Neural progenitor cell (in vitro differentiated cells): ENCODE measurements at places on chromosomes 3 and 15. TPM values are rescaled to one million over a fixed set of nuclear protein-coding genes. Genes with fewer than 3 reads are reported as not detected.

- DNase-seq = no peak
Measured at GRCh38 chr3:186680869-186681268, 15.1 kb downstream of the HRG start.

GRCh38 chr15:96035091-96035490 lies 295.4 kb upstream of the NR2F2 start:
- DNase-seq = no peak

GRCh38 chr15:60528530-60528929 lies 49.6 kb upstream of the ICE2 start:
- DNase-seq = no peak

The SLC28A2 gene
- total RNA-seq = not detected in 2 replicates

DNA sequence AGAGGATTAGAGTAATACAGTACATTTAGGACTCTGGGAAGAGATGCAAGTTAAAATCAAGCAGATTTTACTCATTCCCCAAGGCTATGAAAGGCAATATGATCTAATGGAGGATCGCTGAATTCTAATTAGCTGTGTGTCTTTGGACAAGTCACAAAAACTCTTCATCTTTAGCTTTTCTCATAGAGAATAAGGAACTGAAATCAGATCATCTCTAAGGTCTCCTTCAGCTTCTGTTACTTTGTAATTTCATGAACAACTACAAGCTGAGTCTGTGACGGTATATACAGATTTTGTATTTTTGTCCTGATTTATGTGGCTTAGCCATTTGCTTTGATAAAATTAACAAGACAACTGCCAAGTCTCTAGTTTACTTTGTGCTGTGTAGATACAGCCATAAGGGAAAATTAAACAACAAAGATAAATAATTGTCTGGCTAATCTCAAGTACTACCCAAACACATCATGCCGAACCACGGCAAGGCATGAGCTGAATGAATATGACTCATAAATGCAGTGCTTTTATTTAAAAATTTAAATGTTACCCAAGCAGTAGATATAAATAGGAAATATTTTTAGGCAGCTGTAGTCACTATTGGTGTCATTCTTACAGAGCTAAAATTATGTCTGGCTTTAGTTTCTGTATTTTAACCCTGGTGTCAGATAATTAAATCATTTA lies 81.5 kb downstream of the GAP43 start:
- DNase-seq = no peak

The XYLB gene
- 2.1 and 6.9 TPM in 2 replicates for total RNA-seq

The TM4SF18 gene
- not detected in 2 replicates for total RNA-seq

GRCh38 chr3:185693985-185694653 lies 108.0 kb downstream of the SENP2 start:
- DNase-seq = no peak

The SRGAP3 gene
- total RNA-seq = 35.7 and 59.3 TPM in 2 replicates

DNA sequence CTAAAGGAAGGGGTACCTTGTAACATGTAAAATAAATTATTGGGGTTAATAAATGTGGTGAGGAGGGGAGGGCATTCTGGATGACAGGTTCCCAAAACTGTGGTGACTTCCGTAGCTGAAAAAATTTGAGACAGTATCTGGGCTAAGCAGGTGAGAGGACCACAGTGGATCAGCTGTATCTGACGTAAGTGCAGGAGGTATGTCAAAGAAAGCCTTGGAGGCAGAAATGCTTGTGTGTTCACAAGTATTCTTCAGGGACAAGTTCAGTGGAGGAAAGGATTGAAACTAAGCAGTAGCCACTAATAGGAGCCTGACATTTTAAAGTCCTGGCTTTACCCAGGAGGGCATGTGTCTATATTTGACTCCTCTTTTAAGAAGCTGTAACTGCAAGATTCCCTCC lies 52.0 kb downstream of the CD86 start:
- no peak for DNase-seq

The CCR1 gene
- total RNA-seq = 0.19 TPM in 1 of 2 replicates, not detected in the other

DNA sequence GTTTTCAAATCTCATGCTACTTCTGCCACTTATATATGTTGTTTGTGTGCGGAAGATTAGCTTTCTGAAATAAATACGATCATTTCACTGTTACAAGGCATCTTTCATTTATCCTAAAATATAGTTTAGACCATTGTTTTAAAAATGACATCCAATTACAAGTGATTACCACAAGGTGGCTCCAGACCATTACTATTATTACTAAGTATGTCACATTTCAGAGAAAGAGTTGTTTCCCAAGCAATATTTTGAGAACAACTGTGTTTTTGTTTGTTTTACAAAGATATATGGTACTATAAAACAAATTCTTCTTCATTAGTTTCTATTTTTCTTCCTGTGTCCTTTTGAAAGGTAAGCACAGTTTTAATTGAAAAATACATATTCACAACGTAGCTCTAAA lies 136.0 kb upstream of the RAP2B start:
- DNase-seq = peak; percentile 34

DNA sequence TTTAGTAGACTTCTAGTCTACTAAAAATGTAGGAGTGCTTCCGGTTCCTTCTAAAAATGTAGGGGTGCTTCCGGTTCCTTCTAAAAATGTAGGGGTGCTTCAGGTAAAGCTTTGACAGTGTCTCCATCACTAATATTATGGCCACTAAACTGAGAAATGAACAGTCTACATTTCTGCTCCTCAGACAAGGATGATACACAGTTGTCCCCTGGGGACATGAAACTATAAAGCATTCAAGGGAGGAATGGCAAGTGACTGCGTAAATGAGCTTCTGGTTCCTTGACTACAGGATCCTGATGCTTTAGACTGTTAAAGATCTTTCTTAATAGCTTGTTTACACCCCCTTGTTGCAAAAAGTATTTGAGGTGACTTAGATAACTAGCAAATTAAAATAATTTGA lies 53.9 kb upstream of the SLC9A9 start:
- DNase-seq = no peak

DNA sequence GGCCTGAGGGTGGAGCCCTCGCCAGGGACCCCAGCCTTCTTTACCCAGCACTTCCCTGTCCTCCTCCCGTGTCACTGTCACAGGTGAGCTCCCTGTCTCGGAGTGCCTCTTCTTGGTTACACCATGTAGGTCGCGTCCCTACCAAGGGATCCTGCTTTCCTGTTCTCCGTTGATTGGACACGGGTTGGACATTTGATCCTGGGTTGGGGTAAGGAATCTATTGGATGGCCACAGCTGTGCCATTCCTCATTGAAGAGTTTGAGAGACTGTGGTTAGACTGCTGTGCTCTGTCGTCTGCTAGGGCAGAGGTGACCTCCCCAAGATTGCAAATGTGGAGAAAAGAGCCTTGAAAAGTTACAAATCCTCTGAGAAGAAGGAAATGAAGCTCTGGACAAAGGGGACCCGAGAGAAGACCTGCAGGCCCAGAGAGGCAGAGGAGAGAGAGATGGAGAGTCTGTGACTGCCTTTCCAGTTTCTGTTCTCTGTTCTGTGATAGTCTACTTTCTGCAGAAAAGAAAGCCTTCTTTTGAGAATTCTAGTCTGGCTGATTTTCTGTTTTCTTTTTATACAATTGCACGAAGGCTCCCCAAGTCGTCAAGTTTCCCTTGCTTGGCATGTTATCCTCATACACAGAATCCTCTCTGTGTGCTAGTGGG lies 325.7 kb upstream of the RGMA start:
- no peak for DNase-seq

The SAMMSON gene
- not detected in 2 replicates for total RNA-seq

The RETNLB gene
- total RNA-seq = not detected in 2 replicates

DNA sequence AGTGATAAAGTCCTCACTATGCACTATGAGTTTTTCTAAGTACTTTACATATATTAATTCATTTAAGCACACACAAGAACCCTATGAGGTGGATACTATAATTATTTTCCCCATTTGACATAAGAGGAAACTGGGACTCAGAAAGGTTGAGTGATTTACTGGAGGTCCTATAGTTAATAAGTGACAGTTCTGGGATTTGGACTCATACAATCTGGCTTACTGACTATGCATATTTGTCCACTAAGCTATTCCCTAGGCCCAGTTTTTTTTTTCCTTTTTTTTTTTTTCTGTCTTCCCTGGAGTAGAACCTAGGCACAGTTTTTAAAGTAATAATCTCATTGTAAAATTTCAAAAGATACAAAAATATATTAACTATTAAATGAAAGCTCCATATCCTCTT lies 6.3 kb upstream of the RTP2 start:
- DNase-seq = no peak

DNA sequence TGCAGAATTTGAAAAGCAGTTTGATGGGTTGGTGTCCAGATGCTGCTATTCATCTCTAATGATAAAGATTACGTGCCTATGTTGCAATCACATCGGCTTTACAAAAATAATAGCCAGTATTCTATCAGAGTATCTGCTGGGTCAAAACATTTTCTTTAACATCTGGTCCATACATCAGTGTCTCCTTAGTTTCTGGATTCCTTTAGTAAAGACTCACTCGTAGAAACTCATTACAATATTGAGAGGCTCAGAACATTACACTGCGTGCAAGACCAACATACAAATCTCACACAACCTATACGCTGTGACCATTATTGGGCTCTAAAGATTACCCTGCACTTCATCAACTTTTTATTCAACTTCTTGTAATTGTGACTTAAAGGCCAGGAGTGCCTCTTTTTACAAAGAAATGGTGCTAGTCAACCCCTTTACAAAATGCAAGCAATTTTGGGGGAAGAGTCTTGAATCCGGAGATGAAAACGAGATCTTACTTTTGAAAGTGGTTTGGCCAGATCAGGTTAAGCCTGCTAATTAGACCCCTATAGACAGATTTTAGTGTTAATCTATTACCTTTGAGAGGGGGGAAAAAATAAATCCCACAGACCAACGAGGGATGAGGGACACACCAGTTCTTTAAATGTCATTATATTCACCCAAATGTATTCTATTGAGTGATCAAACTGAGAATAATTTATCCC lies 2.9 kb downstream of the TRA2B start:
- DNase-seq = no peak

DNA sequence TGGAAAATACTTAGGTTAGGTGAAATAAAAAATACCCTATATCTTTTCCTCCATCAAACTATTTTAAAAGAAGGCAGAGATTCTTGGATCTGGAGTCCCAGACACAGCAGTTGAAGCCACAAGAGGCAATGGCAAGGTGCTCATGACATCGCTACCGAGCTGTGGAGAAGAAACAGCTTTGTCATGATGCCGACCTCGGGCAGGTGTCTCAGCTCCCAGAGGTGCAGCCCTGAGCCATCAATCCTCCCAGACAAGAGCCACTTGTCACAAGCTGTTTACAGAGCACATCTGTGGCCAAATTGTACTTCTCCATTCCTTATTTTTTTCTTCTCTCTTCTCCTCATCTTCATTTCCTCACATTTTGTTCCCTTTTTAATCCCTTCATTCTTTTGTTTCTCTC lies 50.8 kb downstream of the GPR176 start:
- no peak for DNase-seq

- DNase-seq = no peak
Measured at GRCh38 chr3:134054231-134054630, 24.5 kb upstream of the SLCO2A1 start.

DNA sequence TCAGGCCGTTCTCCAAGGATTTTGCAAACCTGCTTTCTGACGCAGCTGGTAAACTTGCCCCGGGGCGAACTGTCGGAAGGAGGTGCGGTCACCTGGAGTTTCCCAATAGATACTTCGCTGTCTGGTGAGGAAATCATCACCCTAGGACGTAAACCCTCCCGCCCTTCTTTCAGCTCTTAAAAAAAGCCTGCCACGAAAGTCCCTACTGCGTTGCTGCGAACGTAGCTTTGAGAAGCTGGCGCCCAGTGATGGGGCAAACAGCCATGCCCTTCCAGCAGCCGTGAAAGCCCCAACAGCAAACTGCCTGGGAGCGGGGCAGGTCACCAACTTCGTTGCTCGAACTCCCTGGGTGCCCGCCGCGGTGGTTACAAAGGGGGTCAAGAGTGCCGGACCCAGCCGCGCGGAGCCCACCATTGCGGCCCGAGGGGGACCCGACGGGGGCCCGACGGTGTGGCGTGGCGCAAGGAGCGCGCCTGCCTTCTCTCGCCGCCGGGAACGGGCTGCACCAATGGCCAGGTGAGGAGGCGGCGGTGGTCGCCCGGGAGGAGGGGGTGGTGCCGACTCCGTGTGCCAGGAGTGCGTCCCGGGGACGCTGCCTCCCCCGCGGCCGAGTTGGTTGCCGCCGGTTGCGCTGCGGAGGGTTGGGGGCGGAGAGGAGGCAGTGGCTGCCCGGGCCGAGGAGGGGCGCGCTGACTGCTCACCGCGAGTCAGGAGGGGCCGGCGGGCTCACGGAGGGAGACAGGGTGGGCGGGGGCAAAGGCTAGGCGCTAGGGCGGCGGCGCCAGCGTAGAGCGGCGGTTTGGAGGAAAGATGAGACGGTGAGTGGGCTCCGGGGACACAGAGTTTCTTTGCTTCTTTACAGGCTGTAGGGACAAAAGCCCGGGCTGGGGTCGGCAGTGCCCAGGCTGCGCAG lies at the start of gene PHLDB2:
TSS of gene PHLDB2 (plus strand) at position 205 of the 913 bp plus-strand sequence. CDS start 24,813 bp downstream, outside the sequence.
- peak; percentile 96 for DNase-seq

- DNase-seq = no peak
Measured at GRCh38 chr3:107542665-107543064, 19.9 kb downstream of the BBX start.

The CLCN2 gene
- 16.5 and 38.2 TPM in 2 replicates for total RNA-seq

The RBM15B gene
- 28.1 and 47.9 TPM in 2 replicates for total RNA-seq
